ENCODE measurements at places on chromosomes 1 and 21. TPM values are rescaled to one million over a fixed set of nuclear protein-coding genes. Genes with fewer than 3 reads are reported as not detected.

Gene LCE1D
- polyA plus RNA-seq: not detected

Gene VSIG8
- 1.5 TPM for polyA plus RNA-seq

Gene PRMT6
- 12.0 TPM for polyA plus RNA-seq

Gene PLA2G2C
- not detected for polyA plus RNA-seq

Gene CACNA1S
- not detected for polyA plus RNA-seq

DNA sequence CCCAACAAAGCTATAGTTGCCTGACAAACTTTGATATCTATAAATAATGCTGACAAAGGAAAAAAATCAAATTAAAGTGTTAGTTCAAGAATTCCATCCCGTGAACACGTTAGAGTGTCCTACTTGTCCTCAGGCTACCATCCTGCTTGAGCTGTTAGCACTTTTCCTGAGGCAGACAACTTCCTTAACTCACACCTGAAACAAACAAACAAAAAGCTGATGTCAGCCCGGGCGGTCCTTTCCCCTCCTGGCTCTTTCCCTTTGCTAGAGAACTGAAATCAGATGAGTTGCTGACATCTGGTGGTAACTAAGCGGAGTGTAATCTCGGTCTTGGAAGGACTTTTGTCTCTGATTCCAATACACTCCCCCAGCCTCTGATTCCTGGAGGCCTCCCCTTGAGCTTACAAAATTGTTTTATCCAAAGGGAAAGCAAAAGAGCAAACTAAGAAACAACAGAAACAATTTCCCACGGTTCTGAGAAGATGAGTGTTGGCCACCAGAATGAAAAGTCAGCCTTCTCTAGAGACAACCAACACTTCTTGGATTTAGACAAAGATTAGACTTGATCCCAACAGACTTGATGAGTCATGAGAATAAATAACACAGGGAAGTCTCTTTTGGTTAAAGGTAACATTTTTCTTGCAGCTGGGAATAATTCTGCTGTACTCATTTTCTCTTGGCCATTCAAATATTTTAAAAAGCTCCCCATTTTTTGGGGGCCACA lies 135.4 kb downstream of the PROX1 start:
- H3K36me3 ChIP-seq: no peaks in the 10 kb centered on the region
- no peaks in the 10 kb centered on the region for H3K4me1 ChIP-seq
- H3K27ac ChIP-seq: no peak overlapping the region
- H3K4me3 ChIP-seq: no peak overlapping the region
- H3K27me3 ChIP-seq: no peaks in the 10 kb centered on the region
- no peak for DNase-seq

DNA sequence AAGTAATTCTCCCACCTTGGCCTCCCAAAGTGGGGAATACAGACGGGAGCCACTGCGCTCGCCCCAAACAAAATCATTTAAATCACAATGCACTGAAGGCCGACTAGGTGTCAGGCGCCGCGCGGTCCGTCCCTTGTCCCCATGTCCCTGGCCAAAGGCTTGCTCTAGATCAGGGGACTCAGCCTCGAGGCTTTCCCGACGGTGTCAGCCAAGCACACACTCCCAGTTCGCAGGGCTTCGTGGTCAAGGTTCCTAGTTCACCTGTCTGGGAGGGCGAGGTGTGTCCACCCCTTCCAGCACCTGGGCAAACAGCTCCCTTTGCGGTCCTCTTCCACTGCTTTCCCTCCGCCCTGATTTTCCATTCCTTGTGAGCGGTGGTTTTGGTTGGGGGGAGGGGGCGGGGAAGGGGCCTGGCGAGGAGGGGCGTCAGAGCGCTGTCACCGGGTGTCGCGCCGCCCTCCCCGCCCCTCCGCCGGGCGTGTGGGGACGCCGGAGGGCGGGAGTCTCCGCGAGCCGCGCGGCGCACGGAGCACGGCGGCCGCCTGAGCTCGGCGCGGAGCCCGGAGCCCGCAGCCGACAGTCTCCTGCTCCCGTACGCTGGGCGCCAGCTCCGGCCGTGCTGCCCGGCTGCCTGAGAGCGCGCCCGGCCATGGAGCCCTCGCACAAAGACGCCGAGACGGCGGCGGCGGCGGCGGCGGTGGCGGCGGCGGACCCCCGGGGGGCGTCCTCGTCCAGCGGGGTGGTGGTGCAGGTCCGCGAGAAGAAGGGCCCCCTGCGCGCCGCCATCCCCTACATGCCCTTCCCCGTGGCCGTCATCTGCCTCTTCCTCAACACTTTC lies at the start of gene STUM:
TSS of gene STUM (plus strand) at position 509 of the 838 bp plus-strand sequence. CDS start at position 650, 141 bp downstream.
- no peaks in the 10 kb centered on the region for H3K36me3 ChIP-seq
- H3K4me1 ChIP-seq: peaks cover 7% of the 10 kb centered on the region
- H3K27ac ChIP-seq: no peak within 1 kb of the TSS
- peak within 1 kb of the TSS; percentile 39 for H3K4me3 ChIP-seq

DNA sequence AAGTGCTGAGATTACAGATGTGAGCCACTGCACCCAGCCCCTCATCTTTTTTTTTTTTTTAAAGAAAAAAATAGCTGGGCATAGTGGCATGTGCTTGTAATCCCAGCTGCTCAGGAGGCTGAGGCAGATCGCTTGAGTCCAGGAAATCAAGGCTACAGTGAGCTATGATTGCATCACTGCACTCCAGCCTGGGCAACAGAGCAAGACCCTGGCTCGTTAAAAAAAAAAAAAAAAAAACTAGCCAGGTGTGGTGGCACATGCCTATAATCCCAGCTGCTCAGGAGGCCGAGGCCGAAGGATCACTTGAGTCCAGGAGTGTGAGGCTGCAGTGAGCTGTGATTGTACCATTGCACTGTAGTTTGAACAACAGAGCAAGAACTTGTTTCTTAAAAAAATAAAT lies 13.8 kb downstream of the SZRD1 start:
- no peaks in the 10 kb centered on the region for H3K27me3 ChIP-seq
- no peak for DNase-seq
- H3K27ac ChIP-seq: no peak overlapping the region

DNA sequence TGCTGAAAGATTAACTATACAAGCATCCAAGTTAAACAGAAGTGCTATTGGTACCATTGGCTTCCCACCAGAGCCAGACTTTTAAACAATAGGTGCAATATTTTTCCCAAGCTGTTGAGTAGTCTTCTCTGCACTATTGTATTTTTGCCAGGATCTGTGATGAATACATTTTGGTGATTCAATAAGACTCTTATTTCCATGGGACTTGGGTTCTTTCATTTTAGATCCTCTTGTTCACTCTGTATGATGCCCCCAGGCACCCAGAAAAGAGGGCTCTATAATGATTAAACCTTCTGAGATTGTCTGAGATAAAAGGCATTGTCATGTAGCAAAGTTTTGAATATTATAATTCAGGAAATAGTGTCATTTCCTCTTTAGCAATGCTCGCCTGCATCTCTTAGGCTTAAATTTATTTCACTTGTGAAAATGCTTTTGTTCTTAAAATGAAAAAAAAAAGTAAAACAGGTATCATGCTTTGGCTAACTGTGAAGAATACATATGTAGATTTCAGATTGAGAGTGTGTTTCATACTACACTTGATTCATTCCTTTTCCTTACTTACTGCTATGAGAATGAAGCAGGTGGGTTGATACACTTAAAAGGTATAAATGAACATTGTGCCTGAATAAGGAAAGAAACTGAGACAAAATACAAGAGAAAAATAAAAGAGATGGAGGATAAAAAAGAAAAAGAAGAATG lies 275.0 kb downstream of the HMCN1 start:
- no peaks in the 10 kb centered on the region for H3K27me3 ChIP-seq
- no peak overlapping the region for H3K27ac ChIP-seq
- H3K36me3 ChIP-seq: no peaks in the 10 kb centered on the region
- H3K4me1 ChIP-seq: no peaks in the 10 kb centered on the region
- no peak overlapping the region for H3K4me3 ChIP-seq

DNA sequence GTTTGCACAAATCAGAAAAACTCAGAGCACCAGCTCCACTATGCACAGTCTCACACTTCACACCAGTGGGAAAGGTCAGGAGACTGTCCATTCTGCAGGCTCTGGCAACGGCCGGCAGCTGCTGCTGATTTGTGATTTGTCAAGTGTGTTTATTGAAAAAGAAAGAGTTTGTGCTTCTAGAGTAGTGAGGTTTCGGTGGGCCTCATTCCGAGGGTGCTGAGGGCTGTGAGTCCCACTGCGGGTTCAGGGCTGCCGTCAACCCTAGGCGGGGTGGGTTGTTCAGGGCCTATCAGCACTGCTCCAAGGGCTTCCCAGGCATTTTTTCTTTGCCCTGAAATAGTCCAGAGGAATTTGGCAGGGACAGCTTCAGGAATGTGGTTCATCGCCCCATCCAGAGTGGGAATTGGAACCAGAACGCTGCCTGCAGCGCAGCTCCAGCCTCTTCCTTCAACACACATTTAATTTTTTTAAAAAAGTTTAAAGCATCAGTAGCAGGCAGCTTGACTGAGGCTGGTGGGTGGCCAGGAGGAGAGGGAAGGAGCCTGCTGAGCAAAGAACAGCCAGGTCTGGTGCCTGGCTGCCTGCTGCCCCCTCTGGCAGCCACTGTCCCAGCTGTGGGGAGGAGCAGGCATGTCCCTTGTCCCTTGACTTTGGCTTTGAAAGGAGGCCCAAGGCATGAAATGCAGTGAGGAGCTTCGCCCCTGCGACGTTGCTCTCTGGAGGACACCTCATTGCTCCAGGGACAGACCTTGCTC lies 19.7 kb downstream of the STUM start:
- DNase-seq: no peak
- H3K27ac ChIP-seq: no peak overlapping the region
- H3K27me3 ChIP-seq: peaks cover 35% of the 10 kb centered on the region
- no peaks in the 10 kb centered on the region for H3K36me3 ChIP-seq

DNA sequence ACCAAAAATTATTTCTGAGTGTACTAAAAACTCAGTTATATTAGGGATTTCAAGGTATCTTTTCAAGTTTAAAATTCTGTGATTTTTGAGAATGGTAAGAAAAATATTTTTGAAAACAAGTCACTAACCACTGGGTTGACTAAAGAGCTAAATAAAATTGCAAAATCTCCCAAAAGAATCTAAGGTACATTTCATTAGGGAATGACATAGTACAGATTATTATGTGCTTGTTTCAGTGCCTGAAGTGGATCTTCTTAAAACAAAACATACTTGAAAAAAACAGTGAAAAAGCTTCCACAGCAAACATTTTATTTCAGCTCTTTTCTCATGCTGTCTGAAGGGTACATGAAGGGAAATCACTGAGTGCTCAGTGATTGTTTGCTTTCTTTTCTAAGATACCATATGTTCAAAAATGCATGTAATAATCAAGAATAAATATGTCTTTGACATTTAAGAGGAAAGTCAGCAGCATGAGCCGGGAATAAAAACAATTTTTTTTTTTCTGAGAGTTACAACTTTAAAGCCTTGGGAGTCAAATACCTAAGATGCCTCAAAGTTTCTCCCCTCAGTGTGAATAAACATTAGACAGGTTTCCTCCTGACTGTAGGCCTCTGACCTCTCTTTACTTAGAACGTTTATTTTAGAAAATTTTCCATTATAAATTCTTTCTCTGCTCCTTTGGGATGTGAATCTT lies 200.7 kb downstream of the KCNT2 start:
- H3K27ac ChIP-seq: no peak overlapping the region
- no peak overlapping the region for H3K4me3 ChIP-seq
- H3K36me3 ChIP-seq: no peaks in the 10 kb centered on the region
- no peaks in the 10 kb centered on the region for H3K4me1 ChIP-seq
- no peak for DNase-seq

DNA sequence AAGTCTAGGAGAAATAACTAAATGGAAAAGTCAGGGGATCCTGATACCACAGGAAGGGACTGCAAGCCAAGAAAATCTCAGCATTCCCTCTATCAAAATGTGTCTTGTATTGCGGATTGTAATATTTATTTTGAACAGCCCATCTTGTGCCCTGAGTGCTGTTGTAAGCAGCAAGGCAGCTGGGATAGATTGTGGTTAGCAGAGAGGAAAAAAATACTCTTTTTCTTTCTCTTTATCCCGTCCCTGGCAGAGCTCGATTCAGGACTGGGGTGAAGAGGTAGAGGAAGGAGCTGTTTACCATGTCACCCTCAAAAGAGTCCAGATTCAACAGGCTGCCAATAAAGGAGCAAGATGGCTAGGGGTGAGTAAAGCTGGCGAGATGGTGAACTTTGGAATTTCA lies 1.2 kb downstream of the RGL1 start:
- H3K4me3 ChIP-seq: no peak overlapping the region
- no peaks in the 10 kb centered on the region for H3K27me3 ChIP-seq
- H3K4me1 ChIP-seq: peaks cover 27% of the 10 kb centered on the region
- no peak overlapping the region for H3K27ac ChIP-seq
- H3K36me3 ChIP-seq: no peaks in the 10 kb centered on the region

GRCh38 chr1:59917785-59918180 lies 8.8 kb downstream of the CYP2J2 start:
- H3K4me1 ChIP-seq: peaks cover 15% of the 10 kb centered on the region
- H3K27me3 ChIP-seq: no peaks in the 10 kb centered on the region
- DNase-seq: no peak
- no peaks in the 10 kb centered on the region for H3K36me3 ChIP-seq
- no peak overlapping the region for H3K4me3 ChIP-seq

DNA sequence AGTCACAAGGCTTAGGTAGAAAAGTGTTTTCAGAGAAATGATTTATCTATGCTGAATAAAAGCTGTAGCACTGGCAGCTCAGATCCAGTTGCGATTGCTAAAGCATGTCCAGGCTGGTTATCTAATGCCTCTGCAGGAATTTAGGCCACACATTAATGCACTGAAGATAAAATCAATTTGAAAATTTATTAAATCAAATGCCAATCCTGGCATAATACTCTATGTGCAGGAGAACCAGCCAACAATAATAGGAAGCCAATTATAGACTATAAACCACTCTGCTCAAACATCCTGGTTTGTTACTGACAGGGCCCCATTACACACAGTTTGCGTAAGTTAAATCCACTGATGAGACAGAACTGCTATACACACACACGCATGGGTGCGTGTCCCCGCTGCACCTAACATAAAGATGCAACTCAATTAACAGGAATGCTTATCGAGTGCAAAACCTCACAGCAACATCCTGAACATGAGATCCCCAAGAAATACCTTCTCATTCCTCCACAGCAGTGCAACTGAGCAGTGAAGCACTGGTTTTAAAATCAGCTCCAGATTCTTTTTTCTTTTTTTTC lies 40.6 kb downstream of the PTP4A2 start:
- no peak overlapping the region for H3K4me3 ChIP-seq
- no peak overlapping the region for H3K27ac ChIP-seq
- no peaks in the 10 kb centered on the region for H3K36me3 ChIP-seq
- H3K27me3 ChIP-seq: no peaks in the 10 kb centered on the region
- no peak for DNase-seq
- H3K4me1 ChIP-seq: peaks cover 11% of the 10 kb centered on the region

Data from keratinocyte (primary cell).